Activated naive CD8-positive, alpha-beta T cell treated with anti-CD3 and anti-CD28 coated beads for 36 hours (primary cell): ENCODE measurements at places on chromosomes 12 and 14. TPM values are rescaled to one million over a fixed set of nuclear protein-coding genes. Genes with fewer than 3 reads are reported as not detected.
A peak's percentile ranks its signal among the peaks of the same experiment; 100 is the strongest.

DNA sequence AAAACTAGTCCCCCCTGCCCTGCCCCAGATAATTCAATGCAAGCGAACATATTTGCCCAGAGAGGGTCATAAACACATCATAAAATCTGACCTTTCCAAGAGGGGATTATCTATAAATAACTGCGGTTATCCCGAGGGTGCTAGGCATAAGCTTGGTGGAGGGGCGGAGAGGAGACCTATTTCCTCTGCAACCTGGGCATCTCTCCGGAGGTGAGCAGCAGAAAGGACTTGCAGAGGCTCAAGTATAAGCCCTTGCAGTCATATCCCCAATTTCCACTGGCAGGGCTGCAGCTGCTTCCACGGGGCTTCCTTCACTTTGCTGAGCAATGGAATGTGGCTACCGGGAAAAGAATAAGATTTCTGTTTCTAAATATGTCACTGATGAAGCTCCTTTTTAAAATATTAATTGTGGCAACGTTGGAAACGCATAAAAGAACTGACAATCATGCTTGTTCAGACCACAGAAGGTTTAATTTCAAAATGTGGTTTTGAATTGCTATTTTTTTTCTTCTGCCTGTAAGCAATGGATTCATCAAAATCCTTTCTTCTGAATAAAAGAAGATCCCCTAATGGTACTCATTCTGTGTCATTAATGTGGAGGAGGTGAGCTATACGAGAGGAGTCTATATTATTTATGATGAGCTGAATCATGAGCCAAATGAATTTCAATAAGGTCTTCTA is 268.9 kb upstream of the ATP2B1 start:
- no peaks in the 10 kb centered on the region for H3K36me3 ChIP-seq
- H3K27ac ChIP-seq, result no peak overlapping the region
- H3K4me1 ChIP-seq, result peaks cover 4% of the 10 kb centered on the region
- H3K27me3 ChIP-seq, result no peaks in the 10 kb centered on the region

- peaks cover 5% of the 10 kb centered on the region for H3K4me1 ChIP-seq
- no peak overlapping the region for H3K27ac ChIP-seq
- no peaks in the 10 kb centered on the region for H3K27me3 ChIP-seq
- no peaks in the 10 kb centered on the region for H3K36me3 ChIP-seq
Measured at GRCh38 chr14:22159957-22160356, 429.1 kb downstream of the DAD1 start.

DNA sequence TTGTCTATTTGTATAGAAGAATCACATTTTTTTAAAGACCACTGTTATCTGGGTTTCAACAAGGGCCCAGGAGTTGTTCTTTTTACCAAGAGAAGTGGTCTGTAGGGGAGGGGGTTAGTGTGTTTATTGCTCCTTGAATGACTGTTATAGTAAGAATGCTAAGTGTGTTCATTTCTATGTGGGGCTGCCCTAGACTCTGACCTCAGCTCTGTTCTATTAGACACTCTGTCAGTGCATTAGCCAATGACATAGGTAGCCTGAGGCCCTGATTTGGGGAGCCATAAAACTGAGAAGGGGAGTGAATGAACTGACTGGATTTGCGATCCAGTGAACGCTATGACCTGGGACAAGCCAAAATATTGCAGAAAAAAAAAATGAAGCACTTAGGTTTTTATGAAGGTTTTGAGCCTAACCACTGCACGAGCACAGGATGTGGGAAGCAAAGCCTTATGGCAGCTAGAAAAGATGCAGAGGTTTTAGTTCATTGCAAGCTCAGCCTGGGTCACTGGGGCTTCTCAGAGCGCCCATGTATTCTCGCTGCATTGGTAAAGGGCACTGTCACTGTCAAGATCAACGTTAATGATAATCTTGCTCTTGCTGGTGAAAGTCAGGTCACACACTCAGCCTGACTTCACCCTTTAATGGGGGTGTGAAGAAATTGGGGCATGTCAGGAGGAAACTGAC is 63.8 kb downstream of the PRKCH start:
- peaks cover 30% of the 10 kb centered on the region for H3K36me3 ChIP-seq
- peak; percentile 48 for DNase-seq
- no peak overlapping the region for H3K27ac ChIP-seq
- peaks cover 27% of the 10 kb centered on the region for H3K4me1 ChIP-seq

The SYNE3 gene
- total RNA-seq, result 38.8 TPM

GRCh38 chr14:34041220-34041619 is 90.3 kb upstream of the EGLN3 start:
- peaks cover 3% of the 10 kb centered on the region for H3K27me3 ChIP-seq
- peaks cover 22% of the 10 kb centered on the region for H3K4me1 ChIP-seq
- H3K27ac ChIP-seq, result no peak overlapping the region
- H3K36me3 ChIP-seq, result no peaks in the 10 kb centered on the region
- no peak overlapping the region for H3K4me3 ChIP-seq
- no peak for DNase-seq

The CHGA gene
- total RNA-seq, result not detected

The AKAP5 gene
- total RNA-seq, result 1.2 TPM

DNA sequence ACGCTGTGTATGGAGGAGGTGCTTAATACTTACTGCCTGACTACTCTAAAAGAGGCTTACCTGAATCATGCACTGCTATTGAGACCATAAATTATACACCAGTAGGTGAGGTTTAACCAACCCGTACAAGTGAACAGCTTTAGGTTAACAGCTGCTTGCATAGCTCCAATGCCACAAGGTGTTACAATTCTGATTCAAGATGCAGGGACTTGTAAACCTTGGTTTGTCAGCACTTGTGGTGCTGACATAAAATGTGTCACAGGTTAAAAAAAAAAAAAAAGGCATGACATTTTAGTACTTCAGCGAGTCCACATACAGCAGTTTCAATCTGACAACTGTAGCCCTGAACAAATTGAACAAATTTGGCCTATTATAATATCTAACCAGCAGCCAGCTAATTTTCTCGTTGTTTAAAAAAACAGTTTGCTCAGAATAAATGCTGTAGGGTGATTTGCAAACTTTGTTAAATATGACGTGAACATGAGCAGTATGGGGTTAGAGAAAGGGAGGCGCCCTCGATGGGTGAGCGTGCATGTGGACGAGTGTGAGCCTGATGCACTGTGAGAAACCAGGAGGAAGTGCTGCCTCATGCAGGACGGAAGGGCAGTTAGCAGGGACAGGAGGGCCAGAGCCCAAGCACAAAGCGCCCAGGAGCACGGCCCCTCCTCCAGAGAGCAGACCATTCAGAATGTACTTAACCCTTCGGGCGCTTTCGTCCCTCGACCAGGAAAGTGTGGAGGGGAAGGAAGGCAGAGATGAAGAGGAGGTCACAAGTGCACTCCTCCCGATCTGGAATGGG is 44.7 kb downstream of the TCHP start:
- DNase-seq, result no peak
- no peak overlapping the region for H3K27ac ChIP-seq
- peaks cover 19% of the 10 kb centered on the region for H3K36me3 ChIP-seq
- no peaks in the 10 kb centered on the region for H3K27me3 ChIP-seq
- H3K4me1 ChIP-seq, result peaks cover 23% of the 10 kb centered on the region

The SERPINA12 gene
- not detected for total RNA-seq

- peak overlapping the region; percentile 99 for H3K4me3 ChIP-seq
- H3K27ac ChIP-seq, result peak overlapping the region; percentile 99
- DNase-seq, result no peak
- H3K4me1 ChIP-seq, result peaks cover 64% of the 10 kb centered on the region
Measured at GRCh38 chr12:6535697-6535946, 1.3 kb downstream of the GAPDH start.

- H3K36me3 ChIP-seq, result peaks cover 51% of the 10 kb centered on the region
- H3K4me1 ChIP-seq, result no peaks in the 10 kb centered on the region
- H3K27me3 ChIP-seq, result no peaks in the 10 kb centered on the region
- no peak for DNase-seq
Measured at GRCh38 chr12:119843100-119843499, 34.0 kb downstream of the CIT start.

DNA sequence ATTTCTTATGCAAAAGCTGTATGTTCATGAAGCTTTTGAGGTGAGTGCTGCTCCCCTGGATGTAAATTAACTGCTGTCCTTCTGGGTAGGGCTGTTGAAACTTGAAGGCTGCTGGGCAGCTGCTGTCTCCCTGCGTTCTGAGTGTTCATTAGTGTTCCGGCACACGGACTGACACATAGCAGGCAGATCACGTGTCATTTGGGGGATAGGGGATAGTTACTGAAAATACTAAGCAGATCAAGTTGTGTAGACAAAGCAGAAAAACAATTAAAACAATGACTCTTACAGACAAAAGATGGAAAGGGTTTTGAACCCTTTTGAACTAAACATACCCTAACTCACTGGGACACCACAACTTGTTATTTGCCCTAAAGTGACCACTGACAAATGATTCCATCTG is 82.5 kb downstream of the PRICKLE1 start:
- H3K27ac ChIP-seq, result no peak overlapping the region
- no peaks in the 10 kb centered on the region for H3K4me1 ChIP-seq
- no peak for DNase-seq
- no peaks in the 10 kb centered on the region for H3K36me3 ChIP-seq
- H3K4me3 ChIP-seq, result no peak overlapping the region
- H3K27me3 ChIP-seq, result peaks cover 6% of the 10 kb centered on the region

GRCh38 chr12:47616440-47616839 is 89.4 kb downstream of the RPAP3 start:
- H3K27me3 ChIP-seq, result no peaks in the 10 kb centered on the region
- H3K4me1 ChIP-seq, result no peaks in the 10 kb centered on the region
- no peak overlapping the region for H3K27ac ChIP-seq
- DNase-seq, result no peak

GRCh38 chr12:64687816-64688215 is 71.4 kb downstream of the GNS start:
- peaks cover 72% of the 10 kb centered on the region for H3K4me1 ChIP-seq
- no peak for DNase-seq
- no peaks in the 10 kb centered on the region for H3K27me3 ChIP-seq
- H3K36me3 ChIP-seq, result peaks cover 52% of the 10 kb centered on the region
- peak overlapping the region; percentile 19 for H3K4me3 ChIP-seq
- H3K27ac ChIP-seq, result peak overlapping the region; percentile 85
